ENCODE measurements at places on chromosomes 1 and 21.

DNA sequence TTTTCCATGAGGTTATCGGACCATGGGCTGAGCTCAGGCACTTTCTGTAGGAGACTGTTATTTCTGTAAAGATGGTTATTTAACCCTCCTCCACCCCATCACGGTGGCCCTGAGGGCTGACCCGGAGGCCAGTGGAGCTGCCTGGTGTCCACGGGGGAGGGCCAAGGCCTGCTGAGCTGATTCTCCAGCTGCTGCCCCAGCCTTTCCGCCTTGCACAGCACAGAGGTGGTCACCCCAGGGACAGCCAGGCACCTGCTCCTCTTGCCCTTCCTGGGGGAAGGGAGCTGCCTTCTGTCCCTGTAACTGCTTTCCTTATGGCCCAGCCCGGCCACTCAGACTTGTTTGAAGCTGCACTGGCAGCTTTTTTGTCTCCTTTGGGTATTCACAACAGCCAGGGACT, 2.6 kb upstream of the CCDC28B start:
- DNase-seq = no peak

DNA sequence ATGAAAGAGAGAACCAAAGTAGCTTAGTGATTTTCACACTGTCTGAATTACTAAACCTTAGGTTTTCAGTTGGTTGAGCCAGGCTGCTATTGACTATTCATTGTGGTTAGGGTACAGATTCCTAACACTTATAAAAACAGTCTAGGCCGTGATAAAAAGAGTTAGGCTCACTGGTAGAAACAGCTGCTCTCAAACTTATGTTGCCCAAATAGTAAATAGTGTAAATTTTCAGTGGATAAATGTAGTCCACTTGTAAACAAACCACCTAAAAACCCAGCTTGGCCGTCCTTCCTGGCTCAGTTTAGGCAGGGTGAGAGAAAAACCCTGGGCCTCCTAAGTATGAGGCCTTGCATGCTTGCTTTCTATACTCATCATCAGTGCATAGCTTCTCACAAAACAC, 34.9 kb downstream of the ARID1A start:
- DNase-seq = no peak

- no peak for DNase-seq
Observed at GRCh38 chr1:27004471-27005165, 8.0 kb downstream of the TENT5B start.

- DNase-seq = no peak
Observed at GRCh38 chr1:237799762-237800474, 90.8 kb downstream of the ZP4 start.

Measured in GM04503 (cell line).